ENCODE measurements at places on chromosomes 7 and 10. TPM values are rescaled to one million over a fixed set of nuclear protein-coding genes. Genes with fewer than 3 reads are reported as not detected.

CCAR1 gene
- total RNA-seq: 74.6 TPM

PDE1C gene
- total RNA-seq: not detected

AKR1C3 gene
- total RNA-seq: 2.9 TPM

THNSL1 gene
- total RNA-seq: 1.3 TPM

FLNC gene
- 0.02 TPM for total RNA-seq

Data from T-helper 1 cell treated with Interleukin-12 subunit alpha and Interleukin-12 subunit beta and Interleukin-4 antibody, amounts not matched to agents 30 ng/mL and 1 ng/mL, for 36 hours (primary cell).